Subcutaneous preadipocyte (primary cell): ENCODE measurements at places on chromosomes 5 and 9. TPM values are rescaled to one million over a fixed set of nuclear protein-coding genes. Genes with fewer than 3 reads are reported as not detected.

The DMRT2 gene
- total RNA-seq = 1.1 and 1.6 TPM in 2 replicates

The PTGES2 gene
- total RNA-seq = 57.1 and 61.7 TPM in 2 replicates

The KLF4 gene
- 36.0 and 53.0 TPM in 2 replicates for total RNA-seq

The CTXN3 gene
- not detected in 2 replicates for total RNA-seq

The PCDHGA2 gene
- 1.4 and 1.5 TPM in 2 replicates for total RNA-seq

The TAF11L10 gene
- not detected in 2 replicates for total RNA-seq

The RABGAP1 gene
- 33.0 and 33.4 TPM in 2 replicates for total RNA-seq

The CAMK4 gene
- 5.3 and 5.5 TPM in 2 replicates for total RNA-seq

The MYOZ3 gene
- total RNA-seq = 0.39 TPM in 1 of 2 replicates, not detected in the other

The TLX3 gene
- total RNA-seq = not detected in 2 replicates

The PCDHB5 gene
- under 0.01 and 0.20 TPM in 2 replicates for total RNA-seq

The CARTPT gene
- not detected in 2 replicates for total RNA-seq

The UGT3A1 gene
- not detected in 2 replicates for total RNA-seq

The CD72 gene
- 1.6 and 4.4 TPM in 2 replicates for total RNA-seq

The BTF3 gene
- total RNA-seq = 235 and 261 TPM in 2 replicates

The PLPPR1 gene
- not detected in 2 replicates for total RNA-seq

The TAF11L5 gene
- not detected in 2 replicates for total RNA-seq

The FAM151B gene
- total RNA-seq = 2.5 and 5.5 TPM in 2 replicates

The PAEP gene
- not detected in 2 replicates for total RNA-seq

The PCDHGA10 gene
- total RNA-seq = 6.8 and 7.7 TPM in 2 replicates

The RANBP3L gene
- under 0.01 TPM in 1 of 2 replicates, not detected in the other for total RNA-seq

The FSTL4 gene
- not detected in 2 replicates for total RNA-seq

The ANKRD18B gene
- total RNA-seq = not detected in 2 replicates

The CCL28 gene
- total RNA-seq = 1.4 and 1.5 TPM in 2 replicates

The SERINC5 gene
- total RNA-seq = 10.3 and 12.1 TPM in 2 replicates

The SARDH gene
- total RNA-seq = 2.0 and 2.6 TPM in 2 replicates

The CCDC192 gene
- total RNA-seq = not detected in 2 replicates

The HMCN2 gene
- total RNA-seq = under 0.01 and 0.20 TPM in 2 replicates

The SH3GL2 gene
- under 0.01 TPM in 1 of 2 replicates, not detected in the other for total RNA-seq

The PCDHB7 gene
- total RNA-seq = 0.37 TPM in 1 of 2 replicates, not detected in the other

The PTPN3 gene
- 0.98 and 1.5 TPM in 2 replicates for total RNA-seq

The RAD1 gene
- total RNA-seq = 23.9 and 25.0 TPM in 2 replicates

The GCNT4 gene
- total RNA-seq = 0.37 and 0.39 TPM in 2 replicates

The F2RL2 gene
- 0.37 and 0.78 TPM in 2 replicates for total RNA-seq

The DEPDC1B gene
- 5.1 and 11.3 TPM in 2 replicates for total RNA-seq

The PCDHAC2 gene
- total RNA-seq = under 0.01 and 0.37 TPM in 2 replicates

The ENDOG gene
- 20.6 and 22.7 TPM in 2 replicates for total RNA-seq

The CMYA5 gene
- 0.59 and 1.8 TPM in 2 replicates for total RNA-seq

The PKD2L2 gene
- total RNA-seq = not detected in 2 replicates

The LECT2 gene
- total RNA-seq = not detected in 2 replicates

The SV2C gene
- not detected in 2 replicates for total RNA-seq

The FREM1 gene
- 0.37 and 0.39 TPM in 2 replicates for total RNA-seq

The SPINK1 gene
- not detected in 2 replicates for total RNA-seq

The IFNB1 gene
- not detected in 2 replicates for total RNA-seq
